Activated T-helper 17 cell treated with anti-CD3 and anti-CD28 coated beads, Interleukin-2, amount 50 U/mL, for 72 hours (primary cell): ENCODE measurements at places on chromosomes 1 and 21. TPM values are rescaled to one million over a fixed set of nuclear protein-coding genes. Genes with fewer than 3 reads are reported as not detected.

DNA sequence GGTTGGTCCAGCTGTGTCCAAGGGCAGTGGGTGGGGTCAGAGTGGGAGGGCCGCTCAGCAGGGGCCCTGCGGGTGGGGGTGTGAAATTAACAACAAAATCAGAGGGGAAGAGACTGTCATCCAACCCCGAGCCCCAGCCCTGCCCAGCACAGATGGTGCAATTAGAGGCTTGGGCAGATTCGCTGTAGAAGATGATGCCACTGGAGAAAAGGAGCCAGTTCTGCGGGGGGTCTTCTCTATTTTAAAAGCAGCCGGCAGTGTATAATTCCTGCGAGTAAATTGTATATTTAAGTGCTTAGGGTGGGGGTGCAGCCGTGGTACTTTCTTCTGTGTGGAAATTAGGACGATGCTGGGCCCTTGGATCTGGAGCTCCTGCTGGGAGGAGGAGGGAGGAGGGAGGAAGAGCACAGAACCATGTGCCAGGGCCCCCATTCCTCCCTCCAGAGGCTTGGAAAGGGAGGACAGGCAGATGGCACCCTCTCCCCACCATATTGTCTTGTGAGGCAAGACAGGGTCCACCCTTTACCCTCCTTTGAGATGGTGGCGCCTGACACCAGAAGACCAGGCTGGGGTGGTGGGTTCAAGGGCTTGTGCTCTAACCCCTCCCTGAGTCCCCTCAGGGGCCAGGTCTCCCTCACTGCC, 89.2 kb downstream of the ACTL8 start:
- no peak for ATAC-seq

DNA sequence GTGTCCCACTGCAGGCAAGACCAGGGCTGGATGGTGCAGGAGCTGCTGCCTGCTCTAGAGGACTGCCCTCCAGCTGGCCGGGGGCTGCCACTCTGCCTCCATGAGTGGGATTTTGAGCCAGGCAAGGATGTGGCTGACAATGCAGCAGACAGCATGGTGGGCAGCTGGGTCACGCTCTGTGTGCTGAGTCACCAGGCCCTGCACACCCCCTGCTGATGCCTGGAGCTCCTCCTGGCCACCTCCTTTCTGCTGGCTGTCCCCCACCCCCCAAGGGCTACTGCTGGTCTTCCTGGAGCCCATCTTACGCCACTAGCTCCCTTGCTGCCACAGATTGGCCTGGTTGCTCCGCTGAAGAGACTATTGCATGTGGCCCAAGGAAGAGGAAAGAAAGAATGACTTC, 3.9 kb upstream of the ZSCAN20 start:
- no peak for ATAC-seq

DNA sequence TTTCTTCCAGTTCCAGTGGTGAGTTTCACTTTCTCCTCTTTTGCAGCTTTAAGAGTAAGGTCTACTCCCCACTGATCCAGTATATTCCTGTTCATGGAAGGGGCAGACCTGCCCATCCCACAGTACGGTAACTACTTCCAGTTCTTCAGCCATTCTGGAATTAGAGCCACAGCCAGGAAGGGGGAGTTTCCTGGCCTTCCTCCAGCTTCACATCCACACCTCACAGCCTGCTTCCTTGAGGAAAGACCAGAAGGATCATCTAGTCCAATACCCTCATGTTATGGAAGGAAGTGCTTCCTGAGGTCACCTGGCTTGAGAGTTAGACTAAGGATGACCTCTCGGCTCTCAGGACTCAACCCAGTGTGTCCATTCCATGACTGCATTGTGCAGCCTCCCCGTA, 597.8 kb downstream of the KIF26B start:
- no peak for ATAC-seq

DNA sequence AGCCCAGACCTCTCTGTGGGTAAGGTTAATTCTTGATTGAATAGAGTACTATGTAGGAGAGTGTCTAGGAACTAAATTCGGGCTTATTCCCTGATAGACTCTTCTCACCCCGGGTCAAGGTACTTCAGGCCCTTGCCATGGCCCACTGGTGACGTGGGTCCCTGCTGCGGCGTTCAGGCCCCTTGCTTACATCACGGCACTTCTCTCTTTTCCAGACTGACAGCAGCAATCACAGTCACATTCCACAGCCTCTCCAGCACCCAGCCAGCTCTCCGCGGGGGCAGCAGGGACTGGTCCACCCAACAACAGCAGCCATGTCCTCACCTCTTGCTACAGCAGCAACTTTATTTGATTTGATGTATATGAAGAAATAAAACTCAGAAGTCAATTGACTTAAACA, 401.2 kb upstream of the VAMP3 start:
- no peak for ATAC-seq

GRCh38 chr1:154711416-154711815, 103.4 kb upstream of the ADAR start:
- ATAC-seq: no peak

GRCh38 chr1:9455487-9456234, 83.6 kb upstream of the SLC25A33 start:
- peak; percentile 65 for ATAC-seq

DNA sequence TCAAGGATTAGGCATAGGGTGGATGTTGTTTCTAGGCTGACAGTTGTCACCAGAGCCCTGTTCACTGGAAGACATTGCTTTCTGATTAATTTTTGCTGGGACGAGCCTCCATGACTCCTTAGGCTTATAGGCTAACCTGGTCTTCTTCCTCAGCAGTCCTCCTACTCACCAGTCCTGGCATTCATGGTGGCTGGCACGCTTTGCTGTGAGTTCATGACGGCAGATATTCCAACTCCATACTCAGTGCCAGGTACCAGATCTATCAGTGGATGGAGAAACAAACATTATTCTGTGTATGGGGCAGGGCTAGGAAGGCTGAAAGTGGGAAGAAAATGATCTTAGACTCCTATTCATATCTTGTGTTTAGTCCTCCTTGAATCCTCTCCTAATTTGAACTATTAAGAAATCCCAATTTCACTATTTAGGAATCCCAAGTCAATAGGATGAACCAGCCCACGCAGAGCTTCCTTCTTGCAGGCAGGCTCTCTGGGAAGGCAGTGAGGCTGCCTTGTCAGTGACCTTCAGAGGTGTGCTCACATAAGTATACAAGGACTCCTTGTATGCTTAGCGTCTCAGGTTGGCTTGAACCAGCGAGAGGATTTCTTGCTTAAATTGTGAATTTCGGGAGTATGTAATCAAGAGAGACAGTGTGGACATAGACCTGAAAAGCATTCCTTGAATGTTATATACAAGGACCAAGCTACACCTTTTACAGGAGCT, 174.6 kb upstream of the KIAA0040 start:
- ATAC-seq: no peak

GRCh38 chr21:42443876-42444744, 40.4 kb downstream of the UBASH3A start:
- no peak for ATAC-seq

- ATAC-seq: no peak
Observed at GRCh38 chr1:147218606-147219005, 6.5 kb downstream of the FMO5 start.

DNA sequence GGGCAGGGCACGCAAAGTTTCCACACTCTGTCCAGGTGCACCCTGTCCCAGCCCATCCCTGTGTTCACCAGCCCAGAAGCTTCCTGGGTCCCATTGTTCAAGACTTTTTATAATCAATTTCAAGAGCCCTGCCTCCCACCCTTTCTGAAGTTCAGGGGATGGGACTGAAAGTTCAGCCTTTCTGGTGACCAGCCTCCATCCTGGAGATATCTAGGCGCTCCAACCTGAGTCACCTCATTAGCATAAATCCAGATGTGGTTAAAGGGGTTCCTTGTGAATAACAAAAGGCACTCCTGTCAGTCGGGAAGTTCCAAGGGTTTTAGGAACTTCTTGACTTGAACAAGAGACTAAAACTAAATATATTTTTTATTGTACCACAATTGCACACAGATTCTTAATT, 48.4 kb upstream of the RAP1A start:
- peak; percentile 19 for ATAC-seq

- no peak for ATAC-seq
Observed at GRCh38 chr1:96002201-96002600, 719.4 kb upstream of the PTBP2 start.

DNA sequence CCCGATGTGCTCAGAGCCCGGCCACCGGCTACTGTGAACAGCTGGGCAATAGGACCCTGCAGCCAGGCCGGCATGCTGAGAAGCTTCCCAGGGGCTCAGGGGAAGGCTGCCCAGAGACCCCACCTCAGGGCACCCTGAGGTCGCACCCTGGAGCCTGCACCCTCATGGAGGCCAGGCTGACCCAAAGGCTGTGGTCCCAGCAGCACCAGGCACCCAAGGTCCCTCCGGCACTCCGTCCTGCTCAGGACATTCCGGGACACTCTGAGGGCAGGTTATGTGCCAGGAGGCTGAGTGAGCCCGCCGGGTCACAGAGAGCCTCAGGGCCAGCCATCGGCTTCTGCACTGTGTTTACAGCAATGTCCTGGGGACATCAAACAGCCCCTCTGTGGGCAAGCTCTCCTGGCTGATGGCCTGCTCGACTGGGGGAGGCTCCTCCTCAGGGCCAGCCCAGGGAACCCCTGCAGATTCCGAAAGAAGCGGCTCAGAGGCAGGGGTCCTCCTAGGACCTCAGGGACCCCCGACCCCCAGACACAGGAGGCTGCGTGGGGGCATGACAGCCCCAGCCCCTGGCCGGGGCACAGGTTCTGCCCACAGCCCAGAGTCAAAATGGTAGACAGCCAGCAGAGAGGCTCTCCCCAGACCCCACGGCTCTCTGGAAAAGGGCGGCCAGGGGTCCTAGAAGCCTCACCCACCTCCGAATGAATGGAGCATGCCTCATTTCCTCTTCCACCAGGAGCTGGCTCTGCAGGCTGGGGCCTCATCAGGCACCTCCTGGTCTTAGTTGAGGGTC, 8.2 kb downstream of the SLC19A1 start:
- no peak for ATAC-seq

- ATAC-seq: no peak
Observed at GRCh38 chr1:26697431-26697977, 1.7 kb downstream of the ARID1A start.

DNA sequence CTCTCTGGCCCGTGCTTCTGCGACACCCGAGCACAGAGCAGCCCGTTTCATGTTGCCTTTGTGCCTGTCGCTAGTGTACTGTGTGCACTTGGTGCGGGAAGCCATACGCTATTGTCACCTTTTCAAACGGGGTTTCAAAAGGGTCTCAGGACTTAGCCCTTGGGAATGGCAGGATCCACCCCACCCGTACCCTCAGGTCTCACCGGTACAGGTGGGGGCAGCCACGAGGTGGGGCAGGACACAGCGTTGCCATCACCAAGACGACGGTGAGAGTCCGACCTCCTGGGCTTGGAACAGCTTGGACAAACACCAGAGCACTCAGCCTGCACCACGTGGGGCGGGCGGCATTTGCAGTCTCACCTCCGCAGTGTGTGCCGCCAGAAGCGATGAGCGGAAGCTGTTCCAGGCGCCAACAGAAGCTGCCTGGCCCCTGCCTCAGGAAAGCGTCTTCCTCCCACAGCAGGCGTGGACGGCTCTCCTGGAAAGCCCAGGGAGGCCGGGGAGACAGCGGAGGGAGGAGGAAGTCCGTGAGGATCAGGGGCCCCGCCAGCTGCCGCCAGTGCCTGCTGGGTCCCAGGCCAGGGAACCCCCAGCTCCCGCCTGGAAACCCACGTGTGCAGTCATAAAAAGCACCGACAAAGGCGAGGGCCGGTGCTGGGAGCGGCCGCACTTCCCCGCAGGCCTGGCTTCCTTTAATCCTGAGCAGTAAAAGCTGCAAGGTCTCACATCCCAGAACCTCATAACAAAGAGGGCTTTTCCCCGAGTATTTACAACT, 131.3 kb upstream of the ARHGEF16 start:
- no peak for ATAC-seq

- ATAC-seq: no peak
Observed at GRCh38 chr1:53811414-53811851, 26.7 kb downstream of the NDC1 start.

GRCh38 chr1:179881642-179882252, 338 bp upstream of the TOR1AIP1 start:
- ATAC-seq: no peak

DNA sequence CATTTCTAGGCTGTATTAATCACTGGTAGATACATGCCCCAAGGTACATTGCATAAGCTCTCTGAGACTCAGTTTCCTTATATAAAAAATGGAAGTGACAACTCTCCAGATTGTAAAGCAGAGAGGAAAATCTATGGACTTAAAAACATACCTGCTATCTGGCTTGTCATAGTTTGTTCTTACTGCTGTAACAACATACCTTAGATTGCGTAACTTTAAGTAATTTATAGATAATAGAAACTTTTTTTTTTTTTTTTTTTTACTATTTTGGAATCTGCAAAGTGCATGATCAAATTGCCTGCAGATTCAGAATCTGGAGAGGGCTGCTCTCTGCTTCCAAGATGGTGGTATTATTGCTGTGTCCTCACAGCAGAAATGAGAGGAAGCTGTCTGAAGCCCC, 827.7 kb upstream of the BRINP3 start:
- no peak for ATAC-seq

GRCh38 chr1:209383907-209384709, 199.4 kb upstream of the CAMK1G start:
- no peak for ATAC-seq

DNA sequence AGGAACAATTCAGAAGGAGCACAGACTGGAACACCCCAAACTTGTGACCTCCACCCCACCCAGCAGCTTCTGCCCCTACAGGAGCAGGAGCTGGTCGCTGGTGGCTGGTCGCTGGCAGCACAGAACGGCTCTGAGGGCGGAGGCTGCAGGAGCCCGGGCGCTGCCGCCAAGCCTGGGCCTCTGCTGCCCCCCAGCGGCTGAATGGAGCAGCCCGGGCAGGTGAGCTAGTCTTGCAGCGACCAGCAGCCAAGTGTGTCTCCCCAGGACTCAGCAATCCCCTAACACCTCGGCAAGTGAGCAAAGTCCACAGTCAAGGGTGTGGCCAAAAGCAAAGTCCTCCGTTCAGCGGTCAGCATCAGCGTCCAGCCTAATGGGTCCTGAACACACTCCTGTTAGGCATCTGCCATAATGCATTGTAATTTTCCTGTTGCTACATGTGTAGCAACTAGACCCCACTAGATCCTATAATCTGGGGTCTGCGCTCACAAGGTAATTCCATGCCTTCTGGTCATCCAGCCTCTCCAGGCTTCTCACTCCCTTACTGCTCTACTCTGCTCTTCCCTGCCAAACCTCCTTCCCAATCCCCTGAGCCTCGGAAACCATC, 12.1 kb upstream of the GJB5 start:
- ATAC-seq: peak; percentile 92

The BMP8B gene
- 0.08 TPM for total RNA-seq

The AIRE gene
- total RNA-seq: not detected

The SLC66A1 gene
- 8.9 TPM for total RNA-seq

The C1QB gene
- total RNA-seq: not detected

The HSD11B1 gene
- total RNA-seq: 9.7 TPM

The RNU1-1 gene
- 2,371 TPM for total RNA-seq

The MCM3AP gene
- 118 TPM for total RNA-seq

The RCSD1 gene
- total RNA-seq: 75.5 TPM

The DIPK1A gene
- 6.5 TPM for total RNA-seq

The S100A7 gene
- not detected for total RNA-seq

The TRNP1 gene
- not detected for total RNA-seq
